ENCODE measurements at places on chromosomes 12 and 14. TPM values are rescaled to one million over a fixed set of nuclear protein-coding genes. Genes with fewer than 3 reads are reported as not detected.

TAS2R9 gene
- not detected for total RNA-seq

TBC1D30 gene
- 0.14 TPM for total RNA-seq

GRCh38 chr12:56723352-56723751 is 1.7 kb downstream of the NACA start:
- no peak for DNase-seq
- H3K4me3 ChIP-seq, result peak overlapping the region; percentile 98
- H3K27me3 ChIP-seq, result no peaks in the 10 kb centered on the region
- H3K36me3 ChIP-seq, result peaks cover 64% of the 10 kb centered on the region
- peak overlapping the region; percentile 96 for H3K27ac ChIP-seq
- H3K4me1 ChIP-seq, result peaks cover 75% of the 10 kb centered on the region

DNA sequence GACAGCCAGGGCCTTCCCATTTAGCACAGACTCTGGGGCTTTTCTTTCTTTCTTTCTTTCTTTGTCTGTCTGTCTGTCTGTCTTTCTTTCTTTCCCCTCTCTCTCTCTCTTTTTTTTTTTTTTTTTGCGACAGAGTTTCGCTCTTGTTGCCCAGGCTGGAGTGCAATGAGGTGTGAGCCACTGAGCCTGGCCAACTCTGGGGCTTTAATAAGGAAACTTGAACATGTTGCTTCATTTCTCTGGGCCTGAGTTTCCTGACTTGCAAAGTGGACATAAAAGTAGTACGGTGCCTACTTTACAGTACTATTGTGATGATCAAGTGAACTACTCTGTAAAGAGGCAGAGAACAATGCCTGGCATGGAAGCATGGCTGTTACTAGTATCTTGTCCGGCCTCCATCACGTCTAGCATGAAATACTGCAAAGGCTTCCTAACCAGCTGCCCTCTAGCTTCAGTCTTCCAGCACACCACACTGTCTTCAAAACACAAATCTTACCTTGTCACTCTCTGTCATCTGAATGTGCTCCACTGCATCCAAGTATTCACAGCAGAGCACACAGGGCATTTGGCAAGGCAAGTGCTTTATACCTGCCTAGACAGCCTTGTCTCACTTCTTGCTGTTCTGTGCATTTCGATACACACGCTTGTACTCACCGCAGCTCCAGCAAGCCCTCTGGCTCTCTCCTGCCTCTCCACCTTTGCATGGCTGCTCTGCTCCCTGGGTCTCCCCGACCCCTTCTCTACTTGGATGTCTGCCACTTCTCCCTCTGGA is 96.7 kb downstream of the IRF2BPL start:
- peak overlapping the region; percentile 74 for H3K27ac ChIP-seq
- H3K4me3 ChIP-seq, result no peak overlapping the region
- peaks cover 56% of the 10 kb centered on the region for H3K4me1 ChIP-seq
- H3K27me3 ChIP-seq, result no peaks in the 10 kb centered on the region
- H3K36me3 ChIP-seq, result no peaks in the 10 kb centered on the region

- no peaks in the 10 kb centered on the region for H3K4me1 ChIP-seq
- H3K4me3 ChIP-seq, result no peak overlapping the region
- no peak overlapping the region for H3K27ac ChIP-seq
- H3K36me3 ChIP-seq, result no peaks in the 10 kb centered on the region
- H3K27me3 ChIP-seq, result no peaks in the 10 kb centered on the region
Observed at GRCh38 chr14:72783741-72784140, 110.2 kb downstream of the DPF3 start.

DNA sequence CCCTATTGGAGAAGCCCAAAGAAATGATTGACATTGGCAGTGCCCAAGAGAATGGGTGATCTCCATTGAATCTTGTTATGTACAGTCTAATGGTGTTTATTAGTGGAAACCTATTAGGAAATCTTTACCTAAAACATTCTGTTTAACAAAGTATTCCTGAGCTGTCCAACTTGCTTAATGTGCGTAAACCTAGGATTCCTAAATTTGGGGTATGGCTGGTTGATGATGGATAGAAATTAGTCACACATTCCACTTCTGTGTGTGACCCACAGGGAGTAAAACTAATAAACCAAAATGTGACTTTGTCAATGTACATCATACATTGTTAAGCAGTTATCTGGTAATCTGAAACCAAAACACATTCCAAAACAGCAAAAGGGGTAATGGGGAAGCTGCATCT is 761.3 kb downstream of the FSCB start:
- H3K4me3 ChIP-seq, result no peak overlapping the region
- H3K27me3 ChIP-seq, result no peaks in the 10 kb centered on the region
- no peak for DNase-seq
- no peaks in the 10 kb centered on the region for H3K36me3 ChIP-seq
- no peak overlapping the region for H3K27ac ChIP-seq
- no peaks in the 10 kb centered on the region for H3K4me1 ChIP-seq

SYNDIG1L gene
- not detected for total RNA-seq

DNA sequence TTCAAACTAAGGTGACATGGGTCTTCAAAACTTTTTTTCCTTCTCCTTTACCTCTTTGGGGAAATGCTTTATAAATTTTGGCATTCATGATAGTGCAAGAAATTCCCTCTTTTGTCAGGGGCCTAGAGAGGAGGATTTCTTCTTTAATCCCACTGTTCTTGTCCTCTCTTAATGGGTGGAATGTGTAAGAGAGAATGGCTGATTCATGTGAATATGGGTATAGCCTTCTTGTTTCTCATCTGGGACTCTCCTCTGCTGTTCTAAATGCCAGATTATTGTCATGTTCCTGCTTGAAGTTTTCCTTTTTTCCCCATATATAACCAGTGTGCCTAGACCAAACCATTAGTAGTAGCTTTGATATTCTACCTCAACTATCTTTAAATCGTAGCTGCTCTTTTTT is 46.7 kb downstream of the SLC38A4 start:
- no peak overlapping the region for H3K27ac ChIP-seq
- peaks cover 17% of the 10 kb centered on the region for H3K27me3 ChIP-seq
- no peak for DNase-seq
- H3K4me1 ChIP-seq, result no peaks in the 10 kb centered on the region
- H3K36me3 ChIP-seq, result no peaks in the 10 kb centered on the region

DNA sequence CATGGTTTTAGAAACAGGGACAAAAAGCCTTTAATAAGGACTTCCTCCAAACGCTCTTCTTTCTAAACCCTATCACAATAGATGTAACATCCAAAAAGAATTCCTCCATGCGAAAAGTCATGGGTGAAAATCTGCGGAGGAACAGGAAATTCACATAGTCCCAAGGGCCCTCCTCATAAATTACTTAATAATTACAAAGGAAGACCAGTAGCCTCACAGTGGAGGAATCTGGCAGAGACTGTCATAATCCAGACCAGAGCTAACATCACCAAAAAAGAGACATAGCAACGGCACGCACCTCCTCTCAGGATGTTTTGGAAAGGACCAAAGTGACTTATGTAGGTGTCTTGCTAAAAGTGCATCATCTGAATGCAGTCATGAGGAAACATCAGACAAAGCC is 165.7 kb downstream of the ANO2 start:
- H3K27me3 ChIP-seq, result no peaks in the 10 kb centered on the region
- H3K4me3 ChIP-seq, result no peak overlapping the region
- no peaks in the 10 kb centered on the region for H3K4me1 ChIP-seq
- no peaks in the 10 kb centered on the region for H3K36me3 ChIP-seq
- no peak overlapping the region for H3K27ac ChIP-seq

GPRC5D gene
- not detected for total RNA-seq

GRCh38 chr12:65293735-65294134 is 15.3 kb downstream of the MSRB3 start:
- H3K36me3 ChIP-seq, result no peaks in the 10 kb centered on the region
- no peaks in the 10 kb centered on the region for H3K4me1 ChIP-seq
- peaks cover 10% of the 10 kb centered on the region for H3K27me3 ChIP-seq
- no peak for DNase-seq
- no peak overlapping the region for H3K4me3 ChIP-seq
- H3K27ac ChIP-seq, result no peak overlapping the region

- no peak overlapping the region for H3K4me3 ChIP-seq
- DNase-seq, result no peak
- H3K27ac ChIP-seq, result no peak overlapping the region
Observed at GRCh38 chr12:58881816-58882215, 38.5 kb downstream of the LRIG3 start.

GLT1D1 gene
- not detected for total RNA-seq

DNA sequence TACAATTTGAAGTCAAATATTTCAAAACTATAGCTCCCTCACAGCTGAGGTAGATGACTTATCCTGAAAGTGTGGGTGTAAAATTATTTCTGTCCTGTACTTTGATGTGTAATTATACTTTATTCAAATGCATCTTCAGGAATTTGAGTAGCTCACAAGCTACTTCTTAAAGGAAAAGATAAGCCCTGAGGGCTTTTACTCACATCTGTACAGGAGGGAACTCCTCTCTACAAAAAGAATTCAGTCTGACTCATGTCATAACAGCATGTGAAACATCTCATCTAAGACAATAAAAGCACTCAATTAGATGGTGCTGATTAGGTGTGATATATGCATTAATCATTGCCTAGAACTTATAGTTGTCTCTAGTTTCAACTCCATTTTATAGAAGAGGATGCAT is 452.0 kb downstream of the PRKD1 start:
- H3K4me3 ChIP-seq, result no peak overlapping the region
- H3K4me1 ChIP-seq, result no peaks in the 10 kb centered on the region
- no peaks in the 10 kb centered on the region for H3K36me3 ChIP-seq
- no peak overlapping the region for H3K27ac ChIP-seq
- DNase-seq, result no peak

- H3K4me3 ChIP-seq, result peak overlapping the region; percentile 98
- H3K36me3 ChIP-seq, result peaks cover 65% of the 10 kb centered on the region
- peaks cover 73% of the 10 kb centered on the region for H3K4me1 ChIP-seq
- peak overlapping the region; percentile 94 for H3K27ac ChIP-seq
- no peaks in the 10 kb centered on the region for H3K27me3 ChIP-seq
Observed at GRCh38 chr12:4279198-4279690, 5.7 kb downstream of the CCND2 start.

TAC3 gene
- total RNA-seq, result 4.4 TPM

GRCh38 chr12:75528692-75529091 is 17.3 kb upstream of the KRR1 start:
- H3K36me3 ChIP-seq, result no peaks in the 10 kb centered on the region
- H3K4me3 ChIP-seq, result no peak overlapping the region
- H3K27me3 ChIP-seq, result peaks cover 41% of the 10 kb centered on the region
- H3K27ac ChIP-seq, result no peak overlapping the region
- peaks cover 13% of the 10 kb centered on the region for H3K4me1 ChIP-seq
- DNase-seq, result no peak

DNA sequence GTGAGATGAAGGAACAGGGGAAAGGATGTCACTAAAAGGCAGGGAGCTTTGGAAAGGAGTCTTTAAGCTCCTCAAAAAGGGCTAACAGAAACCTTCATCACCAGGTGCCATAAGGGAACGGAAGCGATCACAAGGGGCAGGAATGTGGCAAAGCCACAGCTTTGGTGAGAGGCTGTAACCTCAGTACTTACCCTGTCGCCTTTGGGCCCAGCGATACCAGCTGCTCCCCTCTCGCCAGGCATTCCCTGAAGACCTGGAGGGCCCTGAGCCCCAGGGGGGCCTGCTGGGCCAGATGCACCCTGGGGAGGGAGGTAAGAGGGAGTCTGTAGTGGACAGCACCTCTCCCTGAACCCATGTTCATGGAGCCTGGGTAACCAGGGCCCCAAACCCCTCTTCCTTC is 18.9 kb downstream of the TMEM106C start:
- H3K36me3 ChIP-seq, result no peaks in the 10 kb centered on the region
- H3K27ac ChIP-seq, result no peak overlapping the region
- H3K4me3 ChIP-seq, result no peak overlapping the region
- H3K27me3 ChIP-seq, result no peaks in the 10 kb centered on the region
- no peaks in the 10 kb centered on the region for H3K4me1 ChIP-seq

DNA sequence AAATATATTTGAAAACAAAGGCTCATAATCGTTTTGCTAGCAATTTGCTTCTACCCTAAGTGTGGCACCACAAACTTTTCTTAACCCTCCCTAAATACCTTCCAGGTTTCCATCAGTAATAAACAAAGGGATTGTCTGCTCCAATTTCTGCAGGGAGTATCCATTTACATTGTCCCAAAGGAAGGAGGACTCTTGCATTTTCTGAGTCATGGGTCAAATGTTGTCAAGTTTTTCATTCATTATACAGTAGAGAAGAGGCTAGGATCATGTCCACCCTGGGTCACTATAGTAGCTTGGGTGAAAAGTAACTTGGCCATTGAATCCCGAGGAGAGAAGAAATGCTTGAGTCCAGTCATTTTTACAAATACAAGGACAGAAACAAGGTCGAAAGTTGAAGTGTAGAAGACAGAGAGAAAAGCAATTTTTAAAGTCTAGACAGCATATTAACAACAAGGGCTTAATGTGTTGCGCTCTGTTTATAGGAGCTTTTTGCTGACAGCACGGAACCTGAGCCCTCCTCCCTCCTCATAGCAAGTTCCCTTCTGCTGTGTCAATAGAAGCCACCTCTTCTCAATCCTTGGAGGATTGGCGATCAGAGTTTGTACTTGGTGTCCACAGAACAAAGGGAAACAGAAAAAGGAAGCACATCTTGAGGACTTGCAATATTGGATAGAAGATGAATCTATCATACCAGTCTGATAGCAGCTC is 53.1 kb downstream of the TMEM30B start:
- DNase-seq, result no peak
- peaks cover 9% of the 10 kb centered on the region for H3K4me1 ChIP-seq
- H3K4me3 ChIP-seq, result no peak overlapping the region
- H3K27ac ChIP-seq, result no peak overlapping the region
- no peaks in the 10 kb centered on the region for H3K36me3 ChIP-seq

LTBP2 gene
- total RNA-seq, result 0.25 TPM

SYNE3 gene
- total RNA-seq, result 59.9 TPM

- H3K27me3 ChIP-seq, result peaks cover 25% of the 10 kb centered on the region
- H3K27ac ChIP-seq, result no peak overlapping the region
- no peak for DNase-seq
- peaks cover 6% of the 10 kb centered on the region for H3K36me3 ChIP-seq
Observed at GRCh38 chr12:1886396-1887008, 31.9 kb downstream of the CACNA2D4 start.

LIN7A gene
- total RNA-seq, result not detected

GRCh38 chr12:23929906-23930305 is 19.6 kb downstream of the SOX5 start:
- H3K27me3 ChIP-seq, result no peaks in the 10 kb centered on the region
- no peak for DNase-seq
- H3K27ac ChIP-seq, result no peak overlapping the region

- no peak overlapping the region for H3K4me3 ChIP-seq
- no peaks in the 10 kb centered on the region for H3K27me3 ChIP-seq
- H3K36me3 ChIP-seq, result peaks cover 30% of the 10 kb centered on the region
- H3K4me1 ChIP-seq, result peaks cover 11% of the 10 kb centered on the region
- H3K27ac ChIP-seq, result no peak overlapping the region
Observed at GRCh38 chr14:103346286-103346685, 12.2 kb downstream of the EIF5 start.

DNA sequence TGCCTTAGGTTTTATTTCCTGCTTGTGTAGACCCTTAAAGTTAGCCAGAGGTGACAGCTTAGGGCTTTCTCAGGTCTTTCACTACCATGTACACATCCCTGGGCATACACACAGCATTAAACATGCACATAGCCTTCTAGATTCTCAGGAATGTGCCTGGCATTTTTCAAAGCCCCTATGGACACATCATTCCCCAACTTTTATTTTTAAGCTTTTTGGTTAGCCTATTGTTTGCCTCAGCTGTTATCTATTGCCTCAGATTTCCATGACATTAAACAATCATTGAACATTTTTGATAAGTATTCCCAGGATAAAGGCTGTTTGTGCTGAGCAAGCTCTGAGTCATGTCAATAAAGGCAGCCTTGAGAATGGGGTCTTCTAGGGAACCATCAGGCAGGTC is 15.1 kb upstream of the PPM1A start:
- H3K4me1 ChIP-seq, result no peaks in the 10 kb centered on the region
- DNase-seq, result no peak
- no peaks in the 10 kb centered on the region for H3K27me3 ChIP-seq
- H3K4me3 ChIP-seq, result no peak overlapping the region
- no peak overlapping the region for H3K27ac ChIP-seq
- H3K36me3 ChIP-seq, result peaks cover 6% of the 10 kb centered on the region
